ENCODE measurements at places on chromosomes 11 and 22. TPM values are rescaled to one million over a fixed set of nuclear protein-coding genes. Genes with fewer than 3 reads are reported as not detected.

SLC22A25 gene
- not detected for total RNA-seq

MPZL3 gene
- under 0.01 TPM for total RNA-seq

FUT4 gene
- 4.6 TPM for total RNA-seq

SLC22A9 gene
- total RNA-seq: not detected

OR52I2 gene
- not detected for total RNA-seq

F2 gene
- not detected for total RNA-seq

UBE2L6 gene
- 96.0 TPM for total RNA-seq

APOL1 gene
- total RNA-seq: 22.2 TPM

MS4A6A gene
- not detected for total RNA-seq

IGSF22 gene
- total RNA-seq: not detected

CRYBB2 gene
- not detected for total RNA-seq

ZC3H7B gene
- total RNA-seq: 51.6 TPM

All from myometrial cell (primary cell).